ENCODE measurements at places on chromosomes 5 and 9.
A peak's percentile ranks its signal among the peaks of the same experiment; 100 is the strongest.

- DNase-seq = no peak
Observed at GRCh38 chr9:3756071-3756470, 230.3 kb upstream of the RFX3 start.

DNA sequence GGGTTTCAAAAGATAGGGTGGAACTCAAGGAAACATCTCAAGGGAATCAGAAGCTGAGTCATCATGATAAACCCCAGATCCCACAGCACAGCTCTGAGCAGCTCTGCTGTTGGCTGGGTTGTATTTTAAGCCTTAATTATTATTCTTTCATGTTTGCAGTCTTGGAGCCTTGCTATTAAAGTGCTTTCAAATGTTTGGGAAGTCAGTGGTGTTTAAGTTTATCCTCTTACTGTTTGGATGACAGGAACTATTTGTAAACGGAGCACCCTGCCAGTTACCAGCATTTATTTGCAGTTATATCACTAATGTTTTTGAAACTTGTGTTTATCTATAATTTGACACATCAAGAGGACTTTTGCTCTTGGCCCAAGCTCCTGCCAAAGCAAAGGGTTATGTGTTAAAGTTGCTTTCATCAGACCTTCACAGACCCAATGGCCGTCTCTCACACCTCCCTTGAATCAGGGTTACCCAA, 141.1 kb upstream of the SPDL1 start:
- DNase-seq = no peak

GRCh38 chr9:87256973-87257372, 240.7 kb upstream of the DAPK1 start:
- DNase-seq = no peak

DNA sequence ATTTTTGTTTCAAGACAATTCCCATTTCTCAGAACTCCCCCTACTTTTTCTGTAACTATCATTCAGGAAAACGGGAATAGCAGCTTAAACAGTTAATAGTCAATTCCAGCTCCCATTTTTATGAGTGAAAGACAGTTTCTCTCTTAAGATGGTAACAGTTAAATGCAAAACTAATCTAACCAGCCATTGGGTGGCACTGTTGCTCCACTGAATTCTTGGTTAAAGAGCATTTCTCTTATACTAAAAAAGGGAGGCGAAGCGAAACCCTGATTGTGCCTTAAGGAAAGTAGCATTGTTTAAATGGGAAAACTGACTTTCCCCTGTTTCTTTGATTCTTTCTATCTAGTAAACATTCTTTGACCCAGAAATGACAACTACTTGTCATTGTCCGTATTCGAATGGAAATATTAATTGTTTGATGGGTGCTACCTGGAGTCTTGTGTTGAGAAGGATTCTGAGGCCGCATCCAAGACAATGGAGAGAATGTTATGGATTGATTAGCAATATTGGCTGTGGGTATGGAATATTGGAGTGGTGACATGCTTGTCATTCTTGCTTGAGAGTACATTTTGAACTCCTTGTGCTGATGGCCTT, 507.8 kb downstream of the MAT2B start:
- peak; percentile 31 for DNase-seq

GRCh38 chr5:11483630-11484029, 420.6 kb downstream of the CTNND2 start:
- no peak for DNase-seq

- DNase-seq = no peak
Observed at GRCh38 chr9:137486141-137486490, 27.0 kb upstream of the NSMF start.

DNA sequence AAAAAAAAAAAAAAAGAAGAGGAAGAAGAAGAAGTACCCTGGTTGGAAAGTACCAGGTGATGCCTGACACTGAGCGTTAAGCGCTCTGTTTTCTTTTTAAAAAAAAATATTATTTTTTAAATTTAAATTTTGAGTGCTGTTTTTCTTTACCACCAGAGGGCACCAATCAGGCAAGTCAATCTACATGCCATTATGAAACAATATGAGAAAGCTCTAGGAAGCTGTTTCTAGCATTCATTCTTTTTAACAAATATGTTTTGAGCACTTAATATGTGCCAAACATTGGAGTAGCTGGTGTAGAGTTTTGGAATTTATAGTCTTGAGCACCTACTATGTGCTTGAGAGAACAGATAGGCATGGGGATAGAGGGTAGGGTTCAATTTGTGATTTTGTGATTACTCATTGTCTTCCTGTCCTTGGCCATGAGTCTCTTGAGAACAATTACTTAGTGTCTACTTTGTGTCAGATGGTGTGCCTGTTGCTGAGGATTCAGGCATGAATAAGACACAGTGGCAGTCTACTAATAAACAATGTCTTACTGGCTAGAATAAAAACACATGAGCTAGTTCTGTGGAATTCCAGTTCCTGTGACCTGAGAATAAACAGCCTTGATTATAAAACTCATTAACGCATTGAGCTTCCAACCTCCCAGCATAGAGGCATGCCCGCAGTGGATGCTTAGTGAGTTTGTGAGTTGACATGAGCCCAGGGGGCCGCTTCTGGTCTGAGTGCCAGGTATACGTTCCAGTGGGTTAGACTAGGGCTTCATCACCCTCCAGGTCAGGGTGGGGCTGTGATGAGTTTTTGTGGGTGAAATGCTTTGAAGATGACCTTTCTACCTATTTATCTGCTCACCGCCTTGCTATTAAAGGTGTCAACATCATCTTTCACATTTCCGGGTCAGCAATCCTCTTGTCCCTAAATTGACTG, 3.0 kb upstream of the UBE2R2 start:
- no peak for DNase-seq

DNA sequence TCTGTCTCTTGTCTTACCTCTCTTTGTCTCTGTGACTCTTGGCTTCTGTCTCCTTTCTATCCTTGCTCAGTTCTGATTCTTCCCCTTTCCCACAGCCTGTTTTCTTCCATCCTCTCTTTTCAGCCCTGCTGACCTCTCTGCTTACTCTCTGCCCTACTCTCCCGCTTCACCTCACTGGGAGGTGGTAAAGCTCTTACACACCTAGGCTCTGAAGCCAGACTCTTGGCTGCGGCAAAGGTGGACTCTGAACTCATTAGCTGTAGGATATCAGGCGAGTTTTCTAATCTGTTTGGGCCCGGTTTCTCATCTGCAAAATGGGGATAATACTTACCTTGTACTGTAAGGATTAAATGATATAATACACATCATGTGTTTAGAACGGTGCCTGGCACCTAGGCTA, 11.1 kb downstream of the PCDH1 start:
- DNase-seq = no peak

DNA sequence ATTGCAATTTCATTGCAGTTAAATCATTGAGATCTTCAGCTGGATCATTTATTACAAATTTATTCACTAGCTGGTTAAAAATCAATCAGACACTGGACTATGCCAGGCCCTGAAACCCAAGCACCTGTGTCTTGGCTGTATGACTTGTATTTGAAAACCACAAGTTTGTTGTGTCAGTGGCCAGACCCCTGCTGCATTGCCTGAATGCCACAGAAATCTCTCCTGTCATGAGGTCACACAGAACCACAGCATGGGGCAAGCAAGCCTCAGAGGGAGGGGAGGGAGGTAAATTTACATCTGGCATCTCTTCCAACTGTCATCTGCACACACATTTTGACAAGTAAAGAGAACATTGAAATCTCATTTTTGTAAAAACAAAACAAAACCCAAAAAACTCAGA, 90.0 kb downstream of the ARRDC3 start:
- DNase-seq = no peak

GRCh38 chr9:121627427-121627826, 24.0 kb upstream of the DAB2IP start:
- DNase-seq = no peak

GRCh38 chr9:91101611-91102168, 260.0 kb downstream of the AUH start:
- DNase-seq = no peak

GRCh38 chr5:41925555-41925951, 472 bp downstream of the FBXO4 start:
- DNase-seq = no peak

DNA sequence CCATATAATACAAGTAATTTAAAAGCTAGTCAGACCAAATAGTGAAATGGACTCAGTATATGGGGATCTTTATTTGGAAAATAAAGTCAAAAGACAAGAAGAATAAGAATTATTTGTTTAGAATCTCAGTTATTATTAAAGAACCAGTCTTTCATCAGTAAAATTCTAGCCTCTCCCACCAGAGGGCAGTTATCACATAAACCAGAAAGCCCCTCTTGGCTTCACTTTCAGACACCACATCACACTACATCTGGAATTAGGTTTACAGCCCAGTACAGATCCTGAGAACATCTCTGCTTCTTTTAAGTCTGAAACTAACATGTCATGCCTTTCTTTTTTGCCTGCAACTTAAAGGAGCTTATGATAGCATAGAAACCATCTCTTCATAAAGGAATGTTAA, 12.2 kb upstream of the HSPB3 start:
- DNase-seq = no peak

GRCh38 chr9:69215774-69216485, 41.9 kb downstream of the TJP2 start:
- no peak for DNase-seq

GRCh38 chr9:4050916-4051315, 249.0 kb downstream of the GLIS3 start:
- DNase-seq = peak; percentile 88

GRCh38 chr9:31520301-31521085, 864.0 kb upstream of the ACO1 start:
- no peak for DNase-seq

- DNase-seq = no peak
Observed at GRCh38 chr5:74761241-74761640, 5.7 kb downstream of the GFM2 start.

GRCh38 chr5:113572716-113573115, 59.2 kb downstream of the YTHDC2 start:
- no peak for DNase-seq

GRCh38 chr5:81020478-81021167, 60.5 kb downstream of the RASGRF2 start:
- no peak for DNase-seq

DNA sequence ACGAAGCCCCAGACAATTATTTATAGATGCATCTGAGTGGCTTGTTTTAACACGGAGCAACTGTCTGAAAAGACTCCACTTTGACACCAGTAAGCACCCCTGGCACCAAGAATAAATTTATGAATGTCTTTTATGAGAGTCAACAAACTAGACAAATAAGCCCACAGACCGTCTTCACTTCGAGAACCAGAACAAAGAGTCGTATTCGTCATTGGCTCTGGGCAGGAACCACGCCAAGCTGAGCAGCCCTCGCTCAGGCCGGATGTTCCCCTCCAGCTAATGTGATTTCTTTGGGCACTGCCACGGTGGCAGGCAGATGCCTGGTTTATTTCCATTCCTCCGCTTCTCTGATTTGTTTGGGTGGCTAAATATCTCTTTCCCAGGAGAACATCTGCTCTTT, 91.9 kb upstream of the STC2 start:
- no peak for DNase-seq

DNA sequence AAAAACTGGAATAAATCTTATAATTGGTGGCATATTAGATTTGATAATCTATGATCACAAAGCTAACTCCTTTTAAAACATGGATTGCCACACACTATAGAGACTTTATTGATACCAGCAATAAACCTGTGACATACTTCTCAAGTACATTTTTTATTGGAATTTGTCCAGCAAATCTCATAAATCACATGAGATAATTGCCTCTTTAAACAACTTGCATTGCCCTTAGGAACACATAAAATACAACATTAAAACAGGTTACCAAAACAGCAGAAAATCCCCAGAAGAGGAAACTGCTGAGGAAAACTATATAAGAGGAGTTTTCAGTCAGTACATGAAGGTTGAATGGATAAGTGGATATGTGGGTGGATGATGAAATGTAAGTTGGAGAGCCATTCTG, 124.6 kb downstream of the SNCAIP start:
- DNase-seq = no peak

- no peak for DNase-seq
Observed at GRCh38 chr9:88310310-88310980, 77.8 kb upstream of the SPIN1 start.

DNA sequence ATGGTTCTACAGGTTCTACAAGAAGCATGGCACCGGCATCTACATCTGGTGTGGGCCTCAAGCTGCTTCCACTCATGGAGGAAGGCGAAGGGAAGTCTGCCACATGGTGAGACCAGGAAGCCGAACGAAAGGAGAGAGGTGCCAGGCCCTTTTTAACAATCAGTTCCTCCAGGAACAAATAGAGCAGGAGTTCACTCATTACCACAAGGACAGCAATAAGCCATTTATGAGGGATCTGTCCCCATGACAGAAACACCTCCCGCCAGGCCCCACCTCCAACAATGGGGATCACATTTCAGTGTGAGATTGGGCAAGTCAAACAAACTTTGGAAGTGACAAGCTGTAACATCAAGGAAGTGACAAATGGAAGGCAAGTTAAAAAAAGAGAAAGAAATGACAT, 95.5 kb upstream of the PTPN3 start:
- DNase-seq = no peak

DNA sequence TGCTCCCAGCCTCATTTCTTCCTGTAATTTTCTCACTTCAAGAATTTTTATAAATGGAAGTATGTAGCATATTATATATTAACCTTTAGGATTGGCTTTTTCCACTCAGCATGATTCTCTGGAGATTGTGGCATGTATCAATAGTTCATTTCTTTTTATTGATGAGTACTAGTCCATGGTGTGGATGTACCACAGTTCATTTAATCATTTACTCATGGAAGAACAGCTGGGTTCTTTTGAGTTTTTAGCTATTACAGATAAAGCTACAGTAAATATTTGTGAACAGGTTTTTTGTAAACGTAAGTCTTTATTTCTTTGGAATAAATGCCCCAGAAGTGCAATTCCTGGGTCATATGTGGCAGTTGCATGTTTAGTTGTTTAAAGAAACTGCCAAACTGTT, 76.1 kb downstream of the UHRF2 start:
- no peak for DNase-seq

DNA sequence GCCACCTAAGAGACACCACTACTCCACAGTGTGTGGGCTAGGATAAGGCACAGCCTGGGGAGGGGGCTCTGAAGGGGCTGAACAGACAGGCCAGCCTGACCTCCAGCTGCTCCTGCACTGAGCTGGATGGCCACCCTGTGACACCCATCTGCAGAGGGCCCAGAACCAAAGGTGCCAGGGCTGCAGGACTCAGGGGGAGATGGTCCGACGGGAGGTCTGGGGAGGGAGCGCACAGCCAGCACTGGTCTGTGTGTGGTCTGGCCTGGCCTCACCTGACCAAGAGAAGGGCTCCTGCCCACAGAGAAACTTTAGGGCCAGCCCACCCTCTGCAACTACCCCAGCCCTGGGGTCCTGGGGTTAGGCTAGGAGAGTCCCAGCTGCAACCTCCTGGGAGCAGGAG, 789 bp downstream of the LTC4S start:
- no peak for DNase-seq

All from NCI-H1048 (cell line).